GM19239 (cell line): ENCODE measurements at places on chromosomes 2 and 18.

DNA sequence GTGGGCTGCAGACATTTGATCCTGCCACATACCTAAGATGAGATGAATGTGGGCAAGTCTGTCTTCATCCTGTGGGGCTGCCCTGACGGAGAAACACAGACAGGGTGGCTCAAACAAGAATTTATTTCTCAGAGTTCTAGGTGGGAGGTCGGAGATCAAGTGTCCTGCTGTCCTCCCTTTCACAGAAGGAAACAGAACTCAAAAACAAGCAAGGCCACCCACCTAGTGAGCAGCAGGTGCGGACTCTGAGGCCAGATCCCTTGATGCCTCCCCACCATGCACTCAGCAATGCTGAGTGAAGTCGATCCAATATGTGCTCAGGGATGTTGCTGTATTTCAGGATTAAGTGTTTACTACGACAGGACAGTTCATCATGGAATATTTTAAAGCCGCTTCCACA, 63.0 kb upstream of the SNTG2 start:
- DNase-seq: no peak

GRCh38 chr2:190103144-190103543, 40.6 kb upstream of the MSTN start:
- no peak for DNase-seq

GRCh38 chr18:51020536-51020935, 9.5 kb upstream of the SMAD4 start:
- DNase-seq: no peak

- DNase-seq: no peak
These were observed 9.8 kb downstream of the RIOK3 start for GRCh38 chr18:23462876-23463275.

- no peak for DNase-seq
These were observed 46.9 kb upstream of the NDUFV2 start for GRCh38 chr18:9055626-9056025.

- no peak for DNase-seq
These were observed 176.6 kb downstream of the GFPT1 start for GRCh38 chr2:69210385-69210784.

DNA sequence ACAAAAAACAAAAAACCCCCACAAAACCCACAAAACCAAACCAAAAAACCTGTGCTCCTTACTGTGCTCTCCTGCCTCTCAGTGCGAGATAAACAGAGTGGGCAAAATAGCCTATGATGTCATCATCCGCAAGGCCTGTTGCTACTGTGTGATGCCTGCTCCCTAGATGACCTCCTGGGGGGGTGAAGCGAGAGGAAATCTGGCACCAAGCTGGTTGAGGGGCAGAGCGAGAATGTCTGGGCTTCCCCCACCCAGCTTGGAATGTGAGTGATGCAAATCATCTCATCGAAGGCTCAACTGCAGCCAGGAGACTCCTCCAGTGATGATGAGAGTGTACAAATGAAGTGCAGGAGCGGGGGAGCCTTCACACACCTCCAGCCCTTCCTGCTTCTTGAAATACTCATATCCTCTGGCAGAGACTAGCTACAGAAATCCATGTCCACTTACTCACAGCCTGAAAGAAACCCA, 57.7 kb upstream of the MAP4K3 start:
- DNase-seq: no peak

DNA sequence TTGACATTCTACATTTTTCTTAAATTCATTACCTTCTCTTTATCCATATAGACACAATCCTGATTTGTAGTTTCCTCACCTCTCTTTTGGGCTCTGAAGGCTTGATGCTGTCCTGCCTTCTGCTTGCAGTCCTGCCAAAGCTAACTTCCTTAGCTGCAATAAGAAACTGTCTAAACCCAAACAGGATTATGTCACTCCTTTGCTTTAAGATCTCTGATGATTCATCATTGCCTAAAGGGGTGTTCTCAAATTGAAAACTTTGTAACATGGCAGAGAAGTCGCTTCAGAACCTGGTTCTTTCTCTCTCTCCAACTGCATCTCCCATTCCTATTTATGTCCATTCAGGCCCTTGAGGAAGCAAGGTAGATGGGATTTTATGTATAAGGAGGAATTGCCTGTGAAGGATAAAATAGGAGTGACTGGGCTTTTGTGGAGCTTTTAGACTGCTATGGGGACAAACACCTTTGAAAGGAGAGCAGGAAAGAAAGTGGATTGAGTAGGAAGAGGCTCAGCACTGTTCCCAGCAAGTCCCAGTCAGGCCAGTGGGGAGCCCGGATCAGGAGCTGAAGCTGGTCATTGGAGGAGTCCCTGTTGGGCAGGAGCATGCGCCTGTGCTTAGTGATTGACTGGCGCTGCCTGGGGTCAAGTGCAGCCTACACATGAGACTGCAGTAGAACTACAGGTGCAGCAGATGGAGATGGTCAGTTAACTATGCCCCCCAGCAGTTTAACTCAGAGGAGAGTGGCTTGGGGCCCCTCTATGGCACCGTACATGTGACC, 390.6 kb downstream of the CTNNA2 start:
- no peak for DNase-seq

DNA sequence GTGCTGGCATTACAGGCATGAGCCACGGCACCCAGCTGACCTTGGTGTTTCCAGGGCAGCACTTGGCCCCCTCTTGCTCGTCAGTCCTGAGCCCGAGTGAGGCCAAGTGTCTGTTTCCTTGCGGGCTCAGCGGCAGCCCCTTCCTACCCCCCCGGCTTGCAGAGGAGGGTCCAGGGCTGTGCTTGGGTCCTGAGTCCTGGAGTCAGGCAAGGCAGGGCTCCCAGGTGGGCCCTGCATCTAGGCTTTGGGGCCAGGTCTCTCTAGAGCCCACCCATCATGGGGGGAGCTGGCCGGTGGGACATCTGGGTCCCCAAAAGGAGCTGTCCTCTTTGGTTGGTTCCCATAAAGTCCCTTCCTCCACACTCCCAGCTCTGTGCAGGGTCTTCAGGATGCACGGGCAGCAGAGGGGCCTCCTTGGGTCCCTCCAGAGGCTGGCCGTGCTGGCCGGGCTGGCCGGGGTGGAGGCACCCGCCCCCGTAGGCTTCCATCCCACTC, 63.7 kb upstream of the HPCAL1 start:
- no peak for DNase-seq

- DNase-seq: no peak
These were observed 5.5 kb downstream of the COPS9 start for GRCh38 chr2:240130393-240131195.

DNA sequence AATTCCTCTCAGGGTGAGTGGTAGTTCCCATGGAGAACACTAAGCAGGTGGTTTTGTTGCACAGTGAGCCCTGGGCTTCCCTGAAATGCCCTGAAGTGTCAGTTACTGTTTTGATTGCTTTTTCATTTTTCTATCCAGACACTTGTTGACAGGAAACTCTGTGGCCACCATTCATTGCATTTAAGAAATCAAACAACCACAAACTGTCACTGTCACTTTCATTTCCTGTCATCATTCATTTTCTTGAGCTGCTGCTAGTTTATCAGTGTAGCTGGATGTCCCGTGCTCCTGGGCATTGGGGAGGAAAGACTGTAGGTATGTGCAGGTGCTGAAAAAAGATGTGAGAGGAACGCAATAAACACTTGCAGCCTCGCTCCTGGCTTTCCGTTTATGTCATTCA, 891.6 kb upstream of the ZEB2 start:
- peak; percentile 9 for DNase-seq

GRCh38 chr2:203453858-203454451, 81.1 kb downstream of the RAPH1 start:
- DNase-seq: peak; percentile 28

- no peak for DNase-seq
These were observed 27.8 kb upstream of the CXXC1 start for GRCh38 chr18:50315100-50315871.

- DNase-seq: no peak
These were observed 33.4 kb upstream of the SLC9A2 start for GRCh38 chr2:102585847-102586404.

DNA sequence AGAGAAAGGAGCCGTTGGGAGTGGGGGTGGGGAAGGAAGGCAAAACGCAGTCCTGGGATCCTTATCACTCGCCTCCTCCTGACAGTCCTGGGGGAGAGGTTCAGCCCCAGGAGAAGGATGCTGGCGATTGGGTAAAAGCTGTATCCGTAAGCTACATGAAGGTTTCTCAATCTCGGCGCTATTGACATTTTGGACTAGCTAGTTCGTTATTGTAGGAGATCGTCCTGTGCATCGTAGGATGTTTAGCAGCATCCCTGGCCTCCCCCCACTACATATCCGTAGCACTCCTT, 511 bp upstream of the TP53I3 start:
- no peak for DNase-seq

DNA sequence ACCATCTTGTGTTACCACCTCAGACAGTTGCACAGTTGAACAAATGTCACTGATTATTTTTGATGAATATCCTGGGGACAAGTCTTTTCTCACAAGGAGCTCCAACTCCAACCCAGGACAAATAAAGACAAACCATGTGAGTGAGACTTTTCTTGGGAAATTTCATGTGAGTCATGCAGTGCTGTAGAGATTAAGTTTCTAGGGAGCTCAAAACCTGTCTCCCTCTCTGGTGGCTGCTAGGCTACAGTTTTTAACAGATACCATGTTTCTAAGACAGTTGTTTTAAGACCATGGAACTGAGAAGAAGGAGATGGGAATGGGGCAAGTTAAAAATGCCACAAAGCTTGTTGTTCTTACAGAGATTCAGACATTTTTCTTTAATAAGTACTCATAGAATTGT, 255.5 kb downstream of the RIT2 start:
- DNase-seq: no peak

- DNase-seq: no peak
These were observed 49.5 kb upstream of the RAB12 start for GRCh38 chr18:8559612-8560186.

DNA sequence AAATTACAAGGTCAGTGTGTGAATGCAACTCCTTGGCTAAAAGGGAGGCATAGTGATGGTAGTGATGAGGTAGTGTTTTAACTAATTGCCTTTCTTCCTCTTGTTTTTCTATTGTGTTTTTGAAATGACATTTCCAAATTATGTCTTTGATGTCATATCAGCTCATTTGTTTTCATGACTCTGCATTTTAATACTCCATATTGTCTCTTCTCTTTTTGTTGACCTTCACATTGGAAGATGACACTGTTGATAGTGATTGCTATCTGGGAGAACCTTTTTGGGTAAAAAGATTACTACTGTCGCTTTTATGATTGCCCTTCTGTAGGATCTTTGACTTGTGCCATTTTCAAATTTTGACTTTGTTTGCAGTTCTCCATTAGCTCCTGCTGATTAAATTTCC, 3.0 kb downstream of the GIGYF2 start:
- no peak for DNase-seq

DNA sequence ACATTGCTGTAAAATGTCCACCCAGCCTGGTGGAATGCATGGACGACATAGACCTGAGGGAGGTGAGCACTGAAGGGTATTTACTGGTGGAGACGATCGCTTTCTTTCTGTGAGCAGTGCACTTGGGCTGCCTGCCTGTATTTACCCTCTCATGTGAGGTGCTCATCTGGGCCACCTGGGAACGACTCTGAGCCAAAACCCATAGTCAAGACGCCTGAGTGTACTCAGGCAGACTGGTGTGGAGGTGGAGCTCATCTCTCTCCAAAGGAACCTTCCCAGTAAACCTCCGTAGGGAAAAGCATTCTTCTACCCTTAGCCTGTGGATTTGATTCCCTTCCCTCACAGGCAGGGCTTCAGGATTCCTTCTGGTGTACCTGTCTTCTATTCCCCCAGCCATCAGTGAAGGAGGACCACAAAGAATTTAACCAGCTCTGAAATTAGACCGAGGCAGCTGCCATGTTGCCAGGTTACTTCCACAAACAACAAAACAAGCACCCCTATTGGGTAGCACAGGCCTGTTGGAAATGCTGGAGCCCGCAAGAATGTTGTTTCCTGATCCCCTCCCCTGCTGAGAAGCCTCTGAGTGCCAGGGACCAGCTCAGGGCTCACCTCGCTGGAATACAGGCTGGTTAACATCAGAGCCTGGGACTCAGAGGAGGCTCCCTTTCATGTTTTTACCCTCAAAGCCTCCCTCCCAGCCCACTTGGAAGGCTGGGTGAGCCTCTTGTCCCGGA, 47.5 kb upstream of the TXNDC2 start:
- no peak for DNase-seq

DNA sequence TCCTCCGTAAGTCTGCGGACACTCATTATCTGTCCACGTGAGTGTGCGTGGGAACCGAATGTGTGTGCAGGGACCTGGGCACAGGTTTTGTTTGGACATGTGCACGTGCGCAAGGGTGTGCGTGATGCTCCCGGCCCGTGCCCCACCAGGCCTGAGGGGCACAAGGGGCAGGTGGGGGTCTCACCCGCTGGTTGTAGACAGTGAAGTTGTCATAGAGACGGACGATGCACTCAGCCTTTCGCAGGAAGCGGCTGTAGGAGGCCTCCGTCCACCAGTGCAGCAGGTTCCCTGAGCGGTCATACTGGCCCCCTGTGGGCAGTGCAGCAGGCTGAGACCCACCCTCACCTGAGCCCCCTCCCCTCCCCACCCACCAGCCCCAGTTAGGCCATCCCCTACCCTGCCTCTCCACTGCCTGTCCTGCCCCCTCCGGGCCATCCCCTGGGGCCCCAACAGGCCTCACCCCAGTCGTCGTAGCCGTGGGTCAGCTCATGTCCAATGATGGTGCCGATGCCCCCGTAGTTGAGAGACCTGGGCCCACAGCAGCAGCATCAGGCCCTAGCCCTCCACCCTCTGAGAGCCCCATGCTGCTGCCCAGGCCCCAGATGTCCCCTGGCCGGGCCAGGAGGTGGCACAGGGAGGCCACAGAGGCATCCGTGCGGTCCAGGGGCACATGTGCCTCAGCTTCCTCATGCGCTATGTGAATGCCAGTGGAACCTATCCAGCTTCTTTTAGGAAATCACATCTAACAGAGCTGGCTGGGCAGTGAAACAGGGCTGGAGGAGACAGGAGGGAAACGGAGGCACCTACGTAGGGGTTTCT, 6.1 kb downstream of the ECEL1 start:
- DNase-seq: no peak

- no peak for DNase-seq
These were observed 57.8 kb upstream of the KIF5C start for GRCh38 chr2:148817210-148817708.

GRCh38 chr2:104412384-104412783, 441.5 kb upstream of the POU3F3 start:
- DNase-seq: peak; percentile 28

- DNase-seq: no peak
These were observed 307.9 kb downstream of the NBAS start for GRCh38 chr2:15253247-15253646.

DNA sequence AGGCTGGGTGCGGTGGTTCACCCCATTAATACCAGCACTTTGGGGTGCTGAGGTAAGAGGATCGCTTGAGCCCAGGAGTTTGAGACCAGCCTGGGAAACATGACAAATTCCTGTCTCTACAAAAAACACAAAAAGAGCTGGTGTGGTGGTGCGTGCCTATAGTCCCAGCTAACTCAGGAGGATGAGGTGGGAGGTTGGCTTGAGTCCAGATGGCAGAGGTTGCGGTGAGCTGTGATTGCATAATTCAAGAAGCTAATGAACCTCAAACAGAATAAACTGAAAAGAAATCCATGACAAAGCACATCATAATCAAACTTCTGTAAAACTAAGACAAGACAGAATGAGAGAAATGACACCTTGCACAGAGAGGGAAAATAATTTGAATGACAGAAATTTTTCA, 54.8 kb downstream of the SEMA4F start:
- no peak for DNase-seq
